RPMI7951 (cell line): ENCODE measurements at places on chromosomes 13 and 19. TPM values are rescaled to one million over a fixed set of nuclear protein-coding genes. Genes with fewer than 3 reads are reported as not detected.

NCAN gene
- total RNA-seq, result 0.12 TPM in 1 of 2 replicates, not detected in the other

RXFP2 gene
- total RNA-seq, result 1.1 and 1.2 TPM in 2 replicates

LILRB1 gene
- not detected in 2 replicates for total RNA-seq

ZNF283 gene
- 8.6 and 9.4 TPM in 2 replicates for total RNA-seq

CGB3 gene
- not detected in 2 replicates for total RNA-seq

SERPINE3 gene
- total RNA-seq, result not detected in 2 replicates

ZNF430 gene
- total RNA-seq, result 7.6 and 13.3 TPM in 2 replicates

GSX1 gene
- total RNA-seq, result not detected in 2 replicates

ZNF738 gene
- 11.3 and 11.9 TPM in 2 replicates for total RNA-seq

SKA3 gene
- 29.7 and 40.3 TPM in 2 replicates for total RNA-seq

CLPTM1 gene
- total RNA-seq, result 35.0 and 52.5 TPM in 2 replicates

ACP7 gene
- 0.10 TPM in 1 of 2 replicates, not detected in the other for total RNA-seq

COL5A3 gene
- total RNA-seq, result 3.0 and 4.8 TPM in 2 replicates

ZNF534 gene
- total RNA-seq, result not detected in 2 replicates

HCN2 gene
- total RNA-seq, result 0.24 and 0.39 TPM in 2 replicates

SPACA4 gene
- total RNA-seq, result not detected in 2 replicates

THSD8 gene
- not detected in 2 replicates for total RNA-seq

CCDC122 gene
- 3.5 and 18.0 TPM in 2 replicates for total RNA-seq

ENOX1 gene
- 1.9 and 2.6 TPM in 2 replicates for total RNA-seq

GRCh38 chr13:112771139-112771876 lies 81.5 kb downstream of the ATP11A start:
- no peak for DNase-seq

DNA sequence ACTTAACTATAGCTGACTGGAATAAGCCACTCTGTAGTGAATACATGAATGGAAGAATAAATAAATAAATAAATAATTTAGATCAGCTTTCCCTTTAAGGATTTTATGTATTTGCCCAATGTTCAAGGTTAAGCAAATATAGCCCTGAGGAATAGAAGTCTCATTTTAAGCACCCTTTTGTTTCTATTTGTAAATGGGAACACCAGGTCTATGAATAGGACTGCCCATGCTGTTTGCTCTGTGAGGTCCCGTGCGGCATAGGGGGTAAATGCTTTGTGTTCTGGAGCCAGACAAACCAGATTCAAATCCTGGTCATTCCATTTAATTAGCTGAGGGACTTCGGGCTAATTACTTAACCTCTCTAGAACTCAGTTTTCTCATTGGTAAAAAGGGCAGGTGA lies 29.3 kb downstream of the CBY2 start:
- DNase-seq, result no peak

GRCh38 chr13:84902243-84902642 lies 897.0 kb downstream of the SLITRK6 start:
- DNase-seq, result no peak

DNA sequence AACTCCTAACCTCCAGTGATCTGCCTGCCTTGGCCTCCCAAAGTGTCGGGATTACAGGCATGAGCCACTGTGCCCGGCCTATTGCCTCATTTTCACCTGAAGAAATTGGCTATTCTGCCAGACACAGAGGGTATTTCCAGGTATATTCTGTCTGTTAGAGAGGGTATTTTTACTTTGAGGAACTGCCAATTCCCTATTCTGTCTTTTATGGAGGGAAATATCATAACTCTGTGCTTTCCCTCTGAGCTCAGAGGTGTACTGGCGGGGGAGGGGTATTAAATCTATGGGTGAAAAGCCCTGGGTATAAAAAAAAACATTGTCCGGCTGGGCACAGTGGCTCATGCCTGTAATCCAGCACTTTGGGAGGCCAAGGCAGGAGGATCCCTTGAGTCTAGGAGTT lies 24.8 kb downstream of the TSKS start:
- DNase-seq, result no peak

GRCh38 chr13:114017028-114017630 lies 43.3 kb upstream of the C13orf46 start:
- DNase-seq, result no peak

DNA sequence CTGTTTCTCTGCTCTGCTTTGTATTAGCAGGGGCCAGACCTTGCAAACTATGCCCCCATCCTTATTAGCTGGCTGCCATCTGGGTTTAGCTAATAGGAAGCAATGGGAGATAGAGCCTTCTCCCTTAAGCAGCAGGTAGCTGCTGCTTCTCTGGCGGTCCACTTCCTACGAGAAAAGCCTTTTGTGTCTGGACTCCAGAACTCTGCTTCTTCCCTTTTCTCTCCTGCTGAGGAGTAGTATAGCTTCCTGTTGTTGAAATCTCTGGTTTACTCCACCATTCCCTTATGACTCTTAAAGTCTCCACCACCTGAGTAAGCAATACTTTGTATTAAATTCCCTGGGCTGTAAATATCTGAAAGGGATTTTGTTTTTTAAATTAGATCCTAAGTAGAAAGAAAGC lies 147.1 kb downstream of the DNAJC15 start:
- no peak for DNase-seq

DNA sequence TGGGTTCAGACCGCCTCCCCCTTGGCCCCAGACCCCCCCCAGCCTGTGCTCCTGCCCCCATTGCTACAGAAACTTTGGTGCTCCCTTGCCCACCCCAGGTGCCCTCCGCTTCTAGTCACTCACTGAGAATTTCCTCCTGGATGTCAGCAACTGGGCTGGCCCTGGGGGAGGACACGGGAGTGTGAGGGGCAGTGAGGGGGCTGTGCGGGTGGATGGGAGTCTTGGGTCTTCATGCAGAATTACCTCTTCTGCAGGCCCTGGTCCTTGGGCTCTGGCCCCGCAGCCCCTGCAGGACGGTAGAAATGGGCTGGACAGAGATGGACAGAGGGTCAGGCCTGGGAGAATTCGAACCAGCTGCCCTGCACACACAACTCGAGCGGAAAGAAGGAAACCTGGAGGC lies 4.8 kb downstream of the LILRB5 start:
- DNase-seq, result no peak

GRCh38 chr19:6997679-6998445 lies 23.4 kb downstream of the MBD3L2B start:
- peak; percentile 94 for DNase-seq

- DNase-seq, result no peak
Observed at GRCh38 chr13:113500530-113501265, 10.2 kb upstream of the DCUN1D2 start.

- no peak for DNase-seq
Observed at GRCh38 chr19:42653841-42654240, 59.1 kb upstream of the CEACAM8 start.

- peak; percentile 71 for DNase-seq
Observed at GRCh38 chr19:16830679-16831078, 1.5 kb downstream of the SIN3B start.

- peak; percentile 42 for DNase-seq
Observed at GRCh38 chr13:73835138-73835721, 299.0 kb downstream of the KLF12 start.

DNA sequence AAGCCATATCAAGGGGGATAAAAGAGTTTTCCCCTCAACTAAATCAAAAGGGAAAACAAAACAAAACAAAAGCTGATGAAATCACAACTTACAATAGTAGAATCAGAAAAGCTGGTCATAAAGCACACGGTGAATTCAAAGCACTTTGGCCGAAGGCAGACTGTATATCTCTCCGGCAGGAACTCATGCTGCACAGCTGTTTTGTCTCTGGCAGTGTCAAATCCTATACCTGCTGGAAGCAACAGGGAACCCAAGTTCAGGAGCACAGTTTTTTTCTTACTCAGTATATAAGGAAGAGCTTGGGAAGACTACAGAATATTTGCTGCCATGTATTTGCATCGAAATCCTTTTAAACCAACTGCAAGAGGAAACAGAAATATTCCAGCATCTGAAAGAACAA lies 213.7 kb downstream of the RFC3 start:
- no peak for DNase-seq

- DNase-seq, result no peak
Observed at GRCh38 chr13:37647031-37647650, 48.6 kb upstream of the POSTN start.

DNA sequence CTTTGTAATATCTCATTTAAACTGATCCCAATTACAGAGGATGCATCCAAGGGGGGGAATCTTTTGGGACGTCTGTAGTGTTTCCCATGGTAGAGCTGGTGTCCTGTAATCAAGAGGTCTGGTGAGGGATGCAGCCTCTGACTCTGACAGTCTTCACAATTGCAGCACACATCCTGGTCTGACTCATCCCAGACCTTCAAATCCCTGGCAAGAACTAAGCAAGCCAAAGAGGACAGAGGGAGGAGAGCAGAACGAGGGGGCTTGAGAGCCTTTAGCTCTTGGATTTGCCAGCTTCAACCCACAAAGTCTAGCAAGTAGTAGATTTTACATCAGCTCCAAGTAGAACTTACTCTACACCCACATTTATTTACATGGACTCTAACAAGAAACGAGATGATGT lies 17.3 kb upstream of the FCGBP start:
- peak; percentile 54 for DNase-seq

- no peak for DNase-seq
Observed at GRCh38 chr19:53908935-53909415, at the start of gene CACNG7. CACNG7 (plus strand) TSS chr19:53909278; CDS start chr19:53912832, 3,554 bp downstream.

- DNase-seq, result no peak
Observed at GRCh38 chr13:35481777-35482176, 5.3 kb upstream of the MAB21L1 start.

DNA sequence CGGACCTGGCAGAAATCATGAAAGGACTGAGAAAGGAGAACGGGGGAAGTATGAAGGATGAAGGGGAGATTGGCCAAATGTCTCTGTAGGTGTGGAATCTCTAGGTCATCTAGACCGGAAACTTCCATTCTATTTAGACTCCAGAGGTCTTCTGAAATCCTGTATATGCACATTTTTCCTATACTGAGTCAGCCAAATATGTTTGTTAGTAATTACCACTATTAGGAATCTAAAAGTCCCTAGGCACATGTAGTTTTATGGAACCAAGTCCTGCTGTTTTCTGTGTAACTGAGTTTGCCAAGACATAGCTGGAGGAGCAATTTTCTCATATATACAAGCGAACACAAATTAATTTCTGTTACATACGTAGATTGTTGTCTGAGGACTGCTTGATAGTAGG lies 498.1 kb downstream of the GPC5 start:
- DNase-seq, result no peak

DNA sequence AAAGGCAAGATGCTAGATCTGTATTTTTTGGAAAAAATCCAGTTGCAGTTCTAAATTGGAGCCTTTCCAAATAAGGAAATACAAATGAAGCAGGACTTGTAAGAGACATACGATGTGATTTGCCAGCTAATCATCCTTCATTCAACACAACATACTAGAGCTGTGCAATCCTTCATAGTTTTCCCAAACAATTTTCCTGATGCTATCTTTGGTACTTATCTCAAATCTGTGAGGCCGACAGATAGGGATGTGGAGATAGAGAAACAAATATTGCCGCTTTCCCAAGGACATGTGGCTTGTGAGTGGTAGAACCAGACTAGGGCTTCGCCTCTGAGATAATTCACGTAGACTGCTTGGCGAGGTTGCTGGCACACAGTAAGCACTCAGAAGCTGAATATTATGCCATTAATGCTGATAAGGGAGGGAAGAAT lies 176.6 kb downstream of the LMO7 start:
- no peak for DNase-seq

DNA sequence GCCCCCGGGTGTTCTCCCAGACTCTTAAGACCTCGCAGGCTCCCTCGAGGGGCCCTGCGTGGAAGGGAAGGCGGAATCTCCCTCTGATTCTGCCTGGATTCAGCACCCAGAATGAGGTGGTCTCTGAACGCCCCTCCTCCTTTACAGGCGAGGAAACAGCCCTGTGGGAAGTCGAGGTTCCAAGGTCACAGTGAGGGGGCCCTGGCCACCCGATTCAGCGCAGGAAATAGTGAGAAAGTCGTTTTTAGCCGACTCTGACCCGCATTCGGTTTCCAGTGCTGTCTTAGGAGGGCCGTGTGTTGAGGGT lies 1.1 kb downstream of the BSG start:
- no peak for DNase-seq

DNA sequence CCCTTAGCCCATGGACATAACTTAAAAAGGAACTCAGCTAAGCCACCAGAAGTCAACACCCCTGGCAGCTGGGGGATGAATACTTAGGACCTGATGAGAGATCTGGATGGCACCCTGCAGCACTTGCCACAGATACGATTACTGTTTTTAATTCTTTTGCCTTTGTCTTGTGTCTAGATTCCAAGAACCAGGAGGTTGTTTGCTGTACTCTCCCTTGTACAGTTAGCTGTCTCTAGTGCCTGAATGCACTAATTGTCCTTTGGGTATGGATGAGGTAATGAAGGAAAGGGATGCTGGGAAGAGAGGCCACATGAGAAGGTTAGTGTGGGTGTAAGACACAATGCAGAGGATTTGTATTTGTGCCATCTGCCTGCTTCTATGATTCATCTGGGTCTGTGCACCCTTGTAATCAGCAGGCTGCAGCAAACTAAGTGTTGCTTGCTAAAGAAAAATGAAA lies 385.8 kb downstream of the KCNRG start:
- peak; percentile 88 for DNase-seq

DNA sequence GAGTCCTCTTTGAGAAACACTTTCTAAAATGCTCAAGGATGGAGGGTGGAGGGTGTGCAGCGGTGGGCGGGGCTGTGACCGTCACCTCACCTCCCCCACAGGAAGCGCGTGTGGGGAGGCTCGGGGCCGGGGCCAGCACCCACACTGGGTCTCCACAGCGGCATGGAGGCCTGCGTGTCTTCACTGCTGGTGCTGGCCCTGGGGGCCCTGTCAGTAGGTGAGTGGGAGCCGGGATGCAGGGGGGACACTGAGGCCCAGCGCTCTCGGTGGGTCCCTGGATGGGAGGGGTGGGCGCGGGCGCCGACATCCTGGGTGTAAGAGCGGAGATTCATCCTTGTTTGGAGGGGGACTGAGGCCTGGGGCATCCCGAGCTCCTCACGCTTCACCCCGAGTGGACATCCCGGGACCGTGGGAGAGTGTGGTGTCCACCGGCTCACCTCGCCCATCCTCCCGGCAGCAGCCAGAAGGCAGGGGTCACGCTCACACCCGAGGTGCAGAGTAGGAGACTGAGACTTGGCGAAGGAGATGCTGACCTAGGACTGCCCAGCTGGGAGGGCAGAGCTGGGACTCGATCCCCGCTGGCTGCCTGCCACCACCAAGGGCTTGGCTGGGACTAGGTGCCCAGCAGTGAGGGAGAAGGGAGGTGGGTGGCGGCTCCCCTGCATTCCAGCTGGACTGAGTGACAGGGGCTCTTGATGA lies at the start of gene GZMM:
GZMM (plus strand) TSS at position 144 of the 699 bp plus-strand sequence; CDS start at position 163, 19 bp downstream.
- DNase-seq, result no peak

DNA sequence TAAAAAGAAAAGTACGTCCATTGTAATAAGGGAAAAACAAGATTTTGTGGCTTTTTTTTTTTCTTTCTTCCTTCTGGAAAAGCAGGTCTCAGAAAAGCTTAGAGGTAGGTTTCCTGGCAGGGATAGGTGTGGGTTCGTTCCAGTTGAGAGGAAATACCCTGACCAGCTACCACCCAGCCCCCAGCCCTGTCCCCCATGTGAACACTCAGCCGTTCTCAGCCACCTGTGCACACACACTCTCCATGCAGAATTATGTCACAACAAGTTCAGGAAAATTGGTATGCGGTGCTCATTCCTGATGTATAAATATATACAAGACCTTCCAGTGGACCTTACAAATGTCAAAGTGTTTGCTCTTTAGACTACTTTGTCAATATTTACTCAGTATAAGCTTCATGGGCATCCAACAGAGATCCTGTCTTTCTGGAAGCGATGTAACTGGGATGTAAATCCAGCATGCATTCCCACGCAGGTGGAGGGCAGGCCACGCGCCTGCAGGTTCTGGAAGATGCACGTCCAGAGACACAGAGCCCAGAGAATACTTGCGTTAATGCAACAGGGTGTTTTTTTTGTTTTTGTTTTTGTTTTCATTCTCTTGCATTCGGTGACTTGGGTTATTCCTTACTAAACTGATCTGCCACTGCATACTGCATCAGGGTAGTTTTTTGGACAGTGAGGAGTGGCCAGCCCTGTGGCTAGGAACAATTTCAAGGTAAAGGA lies 68.8 kb downstream of the TSHZ3 start:
- no peak for DNase-seq

GRCh38 chr19:768424-768823 lies 17.5 kb downstream of the MISP start:
- peak; percentile 83 for DNase-seq
